AML-193 (cell line): ENCODE measurements at places on chromosomes 6 and 20.

- no peak for DNase-seq
Observed at GRCh38 chr20:36745234-36745926, 510 bp downstream of the NDRG3 start.

- no peak for DNase-seq
Observed at GRCh38 chr20:7308163-7308562, 540.7 kb downstream of the BMP2 start.

GRCh38 chr20:59175861-59176260 lies 12.2 kb downstream of the ZNF831 start:
- no peak for DNase-seq

GRCh38 chr6:43992126-43992663 lies 135.1 kb downstream of the MRPL14 start:
- DNase-seq, result no peak

- DNase-seq, result no peak
Observed at GRCh38 chr20:21391972-21392352, 5.4 kb downstream of the NKX2-4 start.

- no peak for DNase-seq
Observed at GRCh38 chr6:135329851-135330803, 149.0 kb downstream of the MYB start.

DNA sequence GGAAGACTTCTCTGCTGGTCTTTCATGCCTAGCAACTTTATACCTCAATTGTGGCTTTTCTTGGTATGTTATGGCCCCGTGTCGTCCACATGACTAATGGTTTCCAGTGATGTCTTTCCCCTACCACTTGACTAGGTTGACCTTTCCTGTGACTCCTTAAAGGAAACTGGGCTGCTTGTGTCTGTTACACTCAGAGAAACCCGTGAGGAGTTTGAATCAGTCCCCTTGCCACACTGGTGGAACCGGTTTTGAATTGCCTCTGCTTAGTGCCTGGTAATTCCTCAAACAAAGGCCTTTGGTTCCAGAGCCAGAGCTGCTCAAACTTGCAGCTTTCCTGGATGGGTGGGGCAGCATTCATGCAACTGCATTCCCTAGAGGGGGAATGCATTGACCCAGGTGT lies 21.9 kb downstream of the ECT2L start:
- DNase-seq, result no peak

DNA sequence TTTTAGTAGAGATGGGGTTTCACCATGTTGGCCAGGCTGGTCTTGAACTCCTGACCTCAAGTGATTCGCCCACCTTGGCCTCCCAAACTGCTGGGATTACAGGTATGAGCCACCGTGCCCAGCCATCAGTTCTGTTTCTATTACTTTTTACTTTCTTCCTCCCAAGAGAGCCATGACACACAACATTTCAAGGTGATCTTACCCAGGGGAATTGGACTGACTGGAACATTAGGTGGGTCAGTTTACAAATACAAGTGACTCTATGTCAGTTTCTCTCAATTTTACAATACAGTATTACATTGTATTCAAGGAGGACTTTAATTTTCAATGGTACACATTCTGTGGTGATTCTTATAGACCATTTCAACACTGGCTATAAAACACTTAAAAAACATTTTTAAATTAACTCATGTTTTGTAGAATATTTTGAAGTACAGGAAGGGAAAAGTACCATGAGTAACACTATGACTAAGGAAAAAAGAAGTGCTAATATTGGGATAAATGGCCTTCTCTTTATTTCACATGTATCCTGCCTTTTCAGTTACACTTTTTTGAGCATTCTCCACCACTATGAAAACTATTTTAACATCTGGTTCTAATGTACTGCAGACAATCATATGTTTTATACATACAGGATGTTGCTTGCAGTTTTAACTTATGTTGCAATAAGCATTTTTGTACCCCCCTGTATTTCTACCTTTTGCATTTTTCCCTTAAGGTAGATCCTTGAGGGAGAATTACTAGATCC lies 8.4 kb downstream of the TPBG start:
- no peak for DNase-seq

DNA sequence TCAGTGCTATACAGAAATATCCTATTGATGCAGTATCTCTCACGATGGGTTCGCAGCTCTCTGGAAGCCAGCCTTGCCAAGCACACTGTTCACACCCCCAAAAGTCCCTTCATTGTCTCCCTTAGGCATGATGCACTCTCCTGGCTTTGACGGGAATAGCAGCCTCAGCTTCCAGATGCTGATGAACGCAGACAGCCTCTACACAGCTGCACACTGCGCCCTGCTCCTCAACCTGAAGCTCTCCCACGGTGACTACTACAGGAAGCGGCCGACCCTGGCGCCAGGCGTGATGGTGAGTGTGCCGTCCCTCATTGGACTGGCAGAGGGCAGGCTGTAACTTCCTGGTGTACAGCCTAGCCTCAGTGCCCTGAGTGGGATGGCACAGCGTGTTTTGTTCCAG lies 60.0 kb upstream of the PBOV1 start:
- no peak for DNase-seq

- no peak for DNase-seq
Observed at GRCh38 chr6:49530141-49530776, 20.2 kb upstream of the C6orf141 start.

DNA sequence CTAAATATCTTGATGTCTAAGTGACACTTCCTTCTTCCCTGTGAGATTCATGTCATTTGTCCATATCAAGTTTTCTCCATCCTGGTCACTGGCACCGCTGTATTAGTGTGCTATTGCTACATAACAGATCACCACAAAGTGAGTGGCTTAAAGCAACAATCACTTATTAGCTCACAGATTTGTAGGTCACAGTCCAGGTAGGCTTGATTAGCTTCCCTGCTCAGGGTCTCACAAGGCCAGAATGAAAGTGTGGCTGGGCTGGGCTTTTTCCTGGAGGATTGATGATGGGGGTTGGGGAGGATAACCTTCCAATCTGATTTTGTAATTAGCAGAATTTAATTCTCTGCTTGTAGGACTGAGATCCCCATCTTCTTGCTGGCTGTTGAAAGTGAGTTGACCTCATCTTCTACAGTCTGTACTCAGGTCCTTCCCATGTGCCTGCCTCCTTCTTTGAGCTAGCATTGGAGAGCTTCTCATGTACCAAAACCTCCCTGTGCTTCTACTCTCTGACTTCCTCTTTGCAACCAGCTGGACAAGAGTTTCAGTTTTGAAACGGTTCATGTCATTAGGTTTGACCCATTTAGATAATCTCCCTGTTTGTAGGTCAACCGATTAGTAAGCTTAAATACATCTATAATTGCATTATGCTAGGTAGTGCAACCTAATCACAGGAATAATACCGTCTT lies 152.4 kb upstream of the MAN1A1 start:
- no peak for DNase-seq

DNA sequence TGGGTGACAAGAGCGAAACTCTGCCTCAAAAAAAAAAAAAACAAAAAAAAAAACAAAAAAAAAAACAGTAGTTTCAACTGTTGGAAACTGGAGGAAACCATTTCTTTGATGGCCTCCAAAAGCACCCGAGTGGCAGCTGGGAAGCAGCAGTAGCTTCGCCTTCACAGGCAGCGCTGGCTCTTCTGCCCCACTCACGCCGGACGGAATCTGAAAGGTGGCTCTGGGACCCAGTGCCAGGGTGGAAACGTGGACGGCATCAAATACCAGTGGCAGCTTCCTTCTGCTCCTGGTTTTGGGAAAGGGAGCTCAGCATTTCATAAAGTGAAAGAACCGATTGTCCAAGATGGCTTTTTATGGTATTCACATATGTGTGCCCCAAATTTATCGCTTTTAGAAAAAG lies 159.4 kb downstream of the SMOC2 start:
- no peak for DNase-seq

- no peak for DNase-seq
Observed at GRCh38 chr6:5679270-5679669, 327.5 kb downstream of the NRN1 start.

- peak; percentile 25 for DNase-seq
Observed at GRCh38 chr6:71383901-71384489, 95.4 kb downstream of the OGFRL1 start.

DNA sequence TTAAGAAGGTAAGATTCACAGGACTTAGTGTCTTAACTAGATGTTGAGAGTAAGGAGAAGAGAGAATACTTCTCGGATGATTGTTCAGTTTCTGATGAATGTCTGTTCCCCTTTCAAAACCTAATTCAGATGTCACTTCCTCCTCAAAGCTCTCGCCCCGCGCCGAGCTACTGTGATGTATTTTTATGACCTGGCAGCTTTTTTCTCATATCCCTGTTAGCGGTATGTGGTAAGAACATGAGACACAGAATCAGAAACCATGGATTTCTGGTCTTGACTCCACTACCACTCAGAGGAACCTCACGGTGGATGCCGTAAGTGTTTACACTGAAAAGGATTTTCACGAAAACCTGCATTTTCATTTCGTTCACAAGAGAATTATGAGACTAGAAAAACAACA lies 48.4 kb downstream of the CEP43 start:
- DNase-seq, result peak; percentile 63

DNA sequence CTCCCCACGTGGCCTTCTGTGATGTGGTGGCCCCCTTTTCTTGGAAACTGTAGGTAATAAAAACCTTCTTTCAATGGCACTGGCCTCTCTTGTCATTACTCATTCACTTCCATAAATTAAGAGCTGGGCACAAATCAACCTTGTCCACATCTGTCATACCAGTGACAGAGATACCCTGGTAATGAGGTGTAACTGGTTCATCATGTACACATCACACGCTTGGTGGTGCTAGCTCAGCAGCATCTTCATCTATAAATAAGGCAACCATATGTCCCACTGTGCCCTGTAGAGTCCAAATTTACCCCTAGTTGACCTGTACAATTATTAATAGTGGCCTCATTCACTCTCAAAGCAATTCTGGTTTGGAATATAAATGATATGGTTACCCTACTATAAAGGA lies 245.6 kb downstream of the HIVEP2 start:
- no peak for DNase-seq

- DNase-seq, result no peak
Observed at GRCh38 chr6:129475477-129476247, 234.3 kb downstream of the ARHGAP18 start.

DNA sequence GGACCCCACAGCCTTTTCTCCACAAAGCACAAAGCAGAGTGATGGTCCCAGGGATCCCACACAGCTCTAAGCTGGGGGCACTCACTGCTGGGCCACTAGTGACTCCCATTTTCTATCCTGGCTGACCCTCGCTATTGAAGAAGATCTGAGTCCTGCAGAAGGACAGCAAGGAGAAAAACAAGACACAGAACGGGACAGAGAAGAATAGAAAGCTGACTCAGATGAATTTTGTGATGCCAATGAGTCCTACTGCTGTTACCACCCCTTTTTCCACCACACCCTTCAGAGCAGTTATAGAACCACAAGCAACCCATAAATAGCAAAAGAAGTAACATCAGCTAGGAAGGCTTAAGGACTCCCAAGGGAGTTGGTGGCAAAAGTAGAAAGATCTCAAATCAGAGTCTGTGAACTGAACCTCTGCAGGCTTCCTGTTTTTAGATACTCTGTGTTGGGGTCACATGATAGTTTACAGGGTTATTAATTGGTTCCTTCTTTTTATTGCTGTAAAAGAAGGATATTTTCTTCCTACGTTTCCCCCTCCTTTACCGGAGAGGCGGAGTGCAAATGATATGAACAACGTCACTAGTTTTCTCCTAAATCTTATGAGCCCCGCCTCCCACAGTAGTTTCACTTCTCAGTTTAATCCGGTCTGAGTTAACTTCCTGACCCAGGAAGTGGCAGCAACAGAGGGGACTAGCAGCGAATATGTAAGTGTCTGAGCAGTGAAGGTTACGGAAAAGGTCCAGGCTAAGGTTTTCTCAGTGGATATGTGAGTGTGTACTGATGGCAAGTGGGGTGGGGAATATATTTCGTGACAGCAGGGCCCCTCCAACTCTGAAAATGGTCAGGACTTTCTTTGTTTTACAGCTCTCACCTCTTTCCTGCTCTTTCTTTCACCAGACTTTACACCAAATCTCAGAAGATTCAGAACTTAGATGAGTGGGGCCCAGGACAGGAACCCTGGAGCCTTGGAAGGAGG lies at the start of gene TRIM38:
TRIM38 (plus strand) TSS at position 654 of the 979 bp plus-strand sequence. CDS start 3,721 bp downstream, outside the sequence.
- peak; percentile 100 for DNase-seq

- no peak for DNase-seq
Observed at GRCh38 chr6:61887423-61887822, 398.6 kb downstream of the KHDRBS2 start.

- no peak for DNase-seq
Observed at GRCh38 chr6:154632119-154632518, 101.1 kb upstream of the SCAF8 start.

- DNase-seq, result no peak
Observed at GRCh38 chr20:42204109-42204660, 586.0 kb upstream of the CHD6 start.

DNA sequence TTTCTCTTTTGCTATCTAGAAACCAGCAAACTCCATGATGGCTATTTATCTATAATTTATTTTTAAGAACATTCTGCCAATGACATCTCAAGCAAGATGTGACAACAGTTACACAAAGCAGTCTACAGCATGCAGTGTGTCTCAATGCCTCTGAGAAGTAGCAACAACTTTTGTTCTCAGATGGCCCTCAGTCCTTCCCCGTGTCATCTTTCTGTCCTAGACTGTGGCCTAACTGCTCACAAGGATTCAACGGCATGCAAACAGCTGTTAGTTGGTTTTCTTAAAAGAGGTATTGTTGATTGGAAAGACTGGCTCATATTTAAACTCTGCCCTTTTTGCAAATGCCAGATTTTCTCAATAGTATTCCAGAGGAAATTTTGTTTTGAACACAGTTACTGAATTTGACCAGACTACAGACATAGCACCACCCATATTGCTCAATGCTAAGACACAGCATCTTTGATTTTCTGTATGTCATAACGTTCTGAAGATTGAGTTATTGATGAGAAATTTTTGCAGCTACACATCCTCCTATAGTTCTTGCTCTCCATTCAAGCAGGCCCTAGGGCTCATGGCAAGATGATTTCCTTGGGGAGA lies 26.1 kb upstream of the F13A1 start:
- DNase-seq, result no peak
